Activated CD8-positive, alpha-beta memory T cell treated with anti-CD3 and anti-CD28 coated beads for 24 hours (primary cell): ENCODE measurements at places on chromosomes 16 and 17.

DNA sequence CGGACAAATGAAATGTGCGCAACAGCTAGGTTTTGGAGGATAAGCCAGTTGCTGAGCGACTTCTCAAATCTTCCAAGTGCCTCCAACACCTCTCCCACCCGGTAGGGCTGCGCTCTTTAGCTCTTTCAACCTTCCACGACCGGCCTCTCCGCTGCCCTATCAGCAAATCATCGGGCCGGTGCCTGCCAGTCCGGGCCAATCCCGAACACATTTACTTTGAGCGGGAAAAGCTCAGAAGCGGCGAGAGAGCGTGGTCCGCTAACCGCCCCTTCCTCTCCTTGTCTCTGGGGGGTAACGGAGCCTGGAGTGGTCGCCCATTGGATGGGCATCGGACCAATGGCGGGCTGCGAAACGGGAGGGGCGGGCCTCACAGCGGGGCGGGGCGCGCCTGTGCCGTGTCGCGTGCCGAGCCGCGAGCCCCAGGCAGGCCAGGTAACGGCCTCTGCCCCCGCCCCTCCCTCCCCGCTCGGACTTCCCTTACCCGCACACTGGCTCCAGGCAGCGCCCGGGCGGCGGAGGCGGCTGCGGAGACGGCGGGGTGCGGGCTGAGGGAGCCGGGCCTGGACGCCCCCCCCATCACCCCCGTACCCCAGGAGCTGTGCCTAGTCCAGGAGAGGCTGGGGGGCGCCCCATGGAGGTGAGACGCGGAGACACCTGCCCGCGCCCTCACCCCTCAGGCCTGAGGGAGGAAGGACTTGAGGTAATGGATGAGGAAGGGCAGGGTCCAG lies at the start of gene MEIOC:
Gene MEIOC, plus strand, starts transcription at position 486 of the 728 bp plus-strand sequence. Its CDS starts 146 bp downstream, at position 632.
- peak; percentile 79 for DNase-seq

GRCh38 chr17:56830726-56831368 lies 2.9 kb downstream of the C17orf67 start:
- no peak for DNase-seq

DNA sequence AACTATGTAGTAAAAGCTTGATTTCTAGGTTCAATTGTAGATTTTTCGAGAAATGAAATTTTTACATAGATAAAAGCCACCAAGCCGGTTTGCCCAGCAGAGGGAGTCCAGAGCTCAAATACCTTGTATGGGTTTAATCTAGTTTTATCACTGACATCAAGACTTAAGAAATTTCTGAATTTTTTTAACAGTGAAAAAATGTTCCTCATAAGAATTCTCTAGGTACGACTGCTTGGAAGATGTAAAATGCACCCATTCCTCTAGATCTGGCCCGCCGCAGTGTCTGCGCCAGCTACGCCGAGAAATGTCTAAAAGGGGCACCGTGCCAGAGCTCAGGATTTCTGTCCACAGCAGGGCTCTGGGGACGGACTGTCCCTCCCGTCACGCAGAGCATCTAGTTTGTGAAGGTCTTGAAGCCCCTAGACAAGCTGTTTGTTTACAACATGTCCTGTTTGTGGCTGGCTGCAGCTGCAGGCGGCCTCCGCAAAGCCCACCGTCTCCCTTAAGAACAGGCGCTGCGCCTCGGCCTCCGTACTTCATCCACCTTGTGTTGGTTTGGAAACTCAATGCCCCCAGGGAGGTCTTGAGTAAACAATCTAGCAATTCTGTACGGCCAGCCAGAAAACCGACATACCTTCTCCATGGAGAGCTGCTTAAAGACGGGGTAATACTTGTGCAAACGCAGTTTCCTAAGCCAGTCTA lies 24.8 kb downstream of the MAP1LC3B start:
- DNase-seq = no peak

- peak; percentile 96 for DNase-seq
These were observed at the start of gene NLRP1 for GRCh38 chr17:5584383-5585286. NLRP1 (minus strand) TSS chr17:5584509; CDS start chr17:5583957, 552 bp downstream.

DNA sequence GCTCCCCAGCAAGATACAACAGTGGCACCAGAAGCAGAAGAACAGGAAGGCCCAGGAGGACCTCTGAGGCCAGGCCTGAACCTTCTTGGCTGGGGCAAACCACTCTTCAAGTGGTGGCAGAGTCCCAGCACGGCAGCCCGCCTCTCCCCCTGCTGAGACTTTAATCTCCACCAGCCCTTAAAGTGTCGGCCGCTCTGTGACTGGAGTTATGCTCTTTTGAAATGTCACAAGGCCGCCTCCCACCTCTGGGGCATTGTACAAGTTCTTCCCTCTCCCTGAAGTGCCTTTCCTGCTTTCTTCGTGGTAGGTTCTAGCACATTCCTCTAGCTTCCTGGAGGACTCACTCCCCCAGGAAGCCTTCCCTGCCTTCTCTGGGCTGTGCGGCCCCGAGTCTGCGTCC lies 11.9 kb downstream of the CES3 start:
- no peak for DNase-seq
